ENCODE measurements at places on chromosomes 16 and 17.

DNA sequence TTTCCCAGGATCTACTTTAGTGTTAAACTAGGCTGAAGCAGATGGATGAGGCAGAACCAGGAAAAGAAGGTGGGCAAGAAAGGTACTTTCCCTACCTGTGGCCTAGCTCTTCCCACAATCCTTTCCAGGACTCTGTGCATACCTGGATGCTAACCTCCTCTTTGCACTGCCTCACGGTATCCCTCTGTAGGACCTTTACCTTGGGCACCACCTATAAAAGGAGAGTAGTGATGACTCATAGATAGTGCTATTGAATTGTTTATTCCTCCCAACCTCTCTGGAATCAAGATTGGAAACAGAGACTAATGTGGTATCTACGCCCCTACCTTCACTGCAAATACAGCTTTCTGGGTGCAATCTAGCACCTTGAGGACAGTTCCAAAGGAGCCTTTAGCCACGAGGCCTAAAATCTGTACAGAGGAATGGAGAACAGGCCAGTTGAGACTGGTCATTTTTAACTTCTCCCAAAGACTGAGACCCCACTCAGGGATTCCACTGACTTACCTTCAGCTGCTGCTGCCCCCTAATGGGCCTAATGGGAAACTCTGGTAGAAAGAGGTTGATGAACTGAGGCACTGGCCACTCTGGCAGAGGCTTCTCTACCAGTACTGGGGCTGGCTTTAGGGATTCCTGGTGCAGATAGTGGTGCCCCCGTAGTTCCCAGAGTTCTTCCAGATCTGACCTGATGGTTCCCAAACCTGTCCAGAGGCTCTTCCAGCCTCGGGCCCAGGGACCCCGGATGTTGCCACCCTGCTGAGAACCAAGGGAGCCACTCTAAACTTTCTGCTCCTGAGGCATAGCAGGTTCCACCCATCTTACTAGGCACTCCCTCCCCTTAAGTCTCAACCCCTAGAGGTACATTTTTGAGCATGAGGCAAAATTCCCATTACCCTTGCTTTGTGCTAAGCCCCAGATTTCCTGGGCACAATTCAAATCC lies 781 bp downstream of the RSKR start:
- no peak for DNase-seq

- no peak for DNase-seq
These were observed 323.7 kb upstream of the TBX2 start for GRCh38 chr17:61075988-61076387.

- DNase-seq: no peak
These were observed 13.7 kb upstream of the GUCY2D start for GRCh38 chr17:7988750-7989178.

GRCh38 chr16:4342866-4343744 lies 8.0 kb downstream of the PAM16 start:
- no peak for DNase-seq

- no peak for DNase-seq
These were observed 5.8 kb upstream of the GSE1 start for GRCh38 chr16:85607321-85607765.

GRCh38 chr17:63290784-63291183 lies 155.3 kb downstream of the CYB561 start:
- DNase-seq: no peak

DNA sequence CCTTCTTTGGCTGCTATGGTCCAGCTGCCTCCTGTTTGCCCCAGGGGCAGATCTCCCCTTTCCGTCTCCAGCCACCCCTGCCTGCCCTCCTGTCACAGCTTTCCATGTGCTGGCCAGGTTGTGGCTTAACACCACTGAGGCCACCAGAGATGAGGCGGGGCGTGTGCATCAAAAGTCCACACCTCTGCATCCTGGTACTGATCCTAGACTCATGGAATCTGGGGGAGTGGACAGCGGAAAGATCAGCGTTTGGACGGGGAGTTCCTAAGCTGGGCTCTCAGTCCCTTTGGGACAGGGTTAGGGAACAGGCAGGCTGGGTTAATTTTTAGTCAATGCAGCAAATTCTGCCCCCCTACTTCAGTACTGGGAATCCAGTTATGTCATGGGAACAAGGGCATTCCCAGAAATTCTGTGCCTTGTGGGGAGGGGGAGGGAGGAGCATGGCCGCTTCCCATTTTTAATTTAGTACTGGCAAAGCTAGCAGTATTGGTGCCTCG lies 3.9 kb downstream of the IGFBP4 start:
- DNase-seq: no peak

- no peak for DNase-seq
These were observed 4.7 kb upstream of the NLRC5 start for GRCh38 chr16:56984639-56985038.

- DNase-seq: no peak
These were observed 117.8 kb downstream of the RAB11FIP4 start for GRCh38 chr17:31509095-31509804.

DNA sequence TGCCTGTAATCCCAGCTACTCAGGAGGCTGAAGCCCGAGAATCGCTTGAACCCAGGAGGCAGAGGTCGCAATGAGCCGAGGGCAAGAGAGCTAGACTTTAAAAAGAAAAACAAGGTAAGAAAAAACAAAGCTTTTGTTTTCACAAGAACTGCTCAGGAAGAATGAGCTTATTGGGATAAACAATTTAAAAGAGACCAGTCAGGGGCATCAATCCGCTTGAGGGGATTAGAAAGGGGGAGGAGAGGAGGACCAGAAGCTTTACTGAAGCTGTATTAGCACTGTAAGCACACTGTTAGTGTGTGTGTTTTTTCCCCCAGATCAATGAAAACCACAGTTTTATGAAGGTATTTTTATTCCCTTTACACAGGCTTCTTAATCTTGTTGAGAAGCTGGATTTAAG lies 8.8 kb downstream of the TMEM170A start:
- DNase-seq: no peak

GRCh38 chr16:73915935-73916334 lies 380.7 kb upstream of the PSMD7 start:
- DNase-seq: no peak

- DNase-seq: no peak
These were observed 111.0 kb upstream of the NETO2 start for GRCh38 chr16:47254756-47255155.

DNA sequence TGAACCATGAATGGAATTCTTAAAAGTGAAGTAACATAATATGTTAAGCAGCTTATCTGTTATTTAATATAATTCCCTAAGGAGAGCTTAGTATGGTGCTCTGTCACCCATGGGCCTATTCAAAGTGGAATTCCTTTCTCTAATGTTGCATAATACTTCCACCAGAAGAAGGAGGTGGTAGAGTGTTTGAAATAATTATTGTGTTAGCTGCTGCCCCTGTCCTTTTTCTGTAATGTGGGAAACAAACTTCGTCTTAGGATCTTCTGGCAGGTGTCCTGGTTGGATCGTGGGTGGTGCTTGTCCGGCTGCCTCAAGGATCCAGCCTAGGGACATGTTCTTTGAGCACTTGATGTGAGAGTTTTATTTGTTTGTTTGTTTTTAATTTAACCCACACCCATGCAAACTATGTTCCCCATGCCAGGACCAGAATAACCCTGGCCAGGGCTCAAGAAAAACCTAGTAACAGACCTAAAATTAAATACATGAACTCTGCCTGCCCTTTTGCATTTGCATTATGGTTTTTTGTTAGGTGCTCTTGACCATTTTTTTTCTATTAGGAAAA lies 46.1 kb downstream of the ZNRF1 start:
- DNase-seq: no peak

- no peak for DNase-seq
These were observed 30.4 kb upstream of the HEATR6 start for GRCh38 chr17:60109161-60109560.

- no peak for DNase-seq
These were observed 298.8 kb downstream of the FOXL1 start for GRCh38 chr16:86877108-86877507.

- no peak for DNase-seq
These were observed 142.1 kb downstream of the SEC14L1 start for GRCh38 chr17:77282524-77283515.

- DNase-seq: no peak
These were observed 19.7 kb downstream of the ADCY9 start for GRCh38 chr16:4096509-4096908.

DNA sequence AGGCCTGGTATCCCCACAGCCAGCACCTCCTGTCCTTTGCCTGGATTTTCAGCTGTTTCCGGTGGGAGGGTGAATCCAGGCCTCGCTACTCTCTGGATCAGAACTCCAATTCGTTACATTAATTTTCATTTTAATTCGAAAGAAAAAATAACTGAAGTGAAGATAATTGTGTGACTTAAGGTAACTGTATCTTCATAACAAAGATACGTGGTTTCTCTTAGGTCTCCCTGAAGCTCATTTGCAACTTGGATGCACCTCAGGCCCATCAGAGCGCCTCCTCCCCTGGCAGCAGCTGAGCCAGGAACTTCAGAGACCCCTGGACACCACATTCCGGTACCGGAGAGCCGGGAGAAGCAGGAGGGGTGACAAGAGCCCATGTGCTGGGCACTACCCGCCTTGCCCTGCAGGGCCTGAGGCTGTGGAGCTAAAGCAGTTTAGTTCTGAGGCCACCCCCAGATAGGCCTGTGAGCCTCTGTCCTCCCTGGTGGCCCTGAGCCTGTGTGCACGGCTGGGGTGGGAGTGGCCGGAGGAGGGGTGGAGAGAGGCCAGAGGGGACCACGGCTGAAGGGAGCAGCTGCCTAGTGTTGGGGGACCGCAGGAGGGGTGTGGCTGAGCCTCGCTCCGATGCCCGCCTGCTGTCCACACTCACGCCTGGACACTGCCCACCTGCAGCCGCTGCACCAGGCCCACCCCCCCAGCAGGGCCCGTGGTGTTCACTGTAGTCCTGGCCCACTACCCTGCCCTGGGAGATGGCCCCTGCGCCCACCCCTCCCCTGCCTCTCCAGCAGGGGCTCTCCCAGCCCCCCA lies 11.4 kb upstream of the DUS1L start:
- no peak for DNase-seq

DNA sequence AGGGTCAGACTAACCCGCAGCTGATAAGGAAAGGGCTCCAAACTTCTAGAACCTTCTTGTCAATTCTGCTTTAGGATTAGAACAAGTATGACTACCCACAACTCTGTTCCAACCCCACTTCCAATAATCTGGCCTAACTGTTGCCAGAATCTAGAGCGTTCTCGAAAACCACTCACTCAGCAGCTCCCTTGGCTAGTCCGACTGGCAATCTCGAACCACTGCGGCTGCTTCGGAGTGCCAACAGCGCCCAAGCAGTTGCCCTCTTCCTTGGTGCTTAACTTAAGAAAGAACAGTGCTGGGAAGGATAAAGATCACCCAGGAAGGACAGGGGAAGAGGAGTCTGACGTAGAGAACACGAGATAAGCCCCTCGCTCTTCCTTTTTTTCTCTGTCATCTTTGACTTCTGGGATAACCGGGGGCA lies 818 bp downstream of the DNAJC7 start:
- no peak for DNase-seq

DNA sequence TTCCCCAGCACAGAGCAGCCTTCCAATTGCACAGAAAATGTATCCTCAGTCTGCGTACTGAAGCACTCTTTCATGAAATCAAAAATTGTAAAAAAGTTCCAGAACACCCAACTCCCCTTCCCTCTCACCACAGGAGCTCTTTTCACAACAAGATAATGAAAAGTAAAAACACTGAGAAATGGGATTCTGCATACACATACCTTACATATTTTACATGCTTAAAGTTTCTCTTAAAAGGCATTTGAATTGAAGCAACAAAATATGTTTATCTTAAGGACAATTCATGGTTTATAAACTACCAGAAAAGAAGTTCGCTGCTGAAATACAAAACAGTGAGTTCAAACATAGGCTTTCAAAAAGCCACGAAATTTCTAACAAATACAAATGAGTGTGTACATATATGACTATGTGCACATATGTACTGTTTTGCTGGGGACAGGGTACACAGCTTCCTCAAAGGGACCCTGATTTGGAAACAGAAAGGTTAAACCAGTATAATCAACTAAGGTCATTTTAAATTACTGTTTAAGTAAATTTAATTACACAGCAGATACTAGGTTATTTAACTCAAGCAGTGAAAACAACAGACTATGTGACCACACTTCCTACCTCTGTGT lies 33.8 kb downstream of the COG1 start:
- DNase-seq: no peak

DNA sequence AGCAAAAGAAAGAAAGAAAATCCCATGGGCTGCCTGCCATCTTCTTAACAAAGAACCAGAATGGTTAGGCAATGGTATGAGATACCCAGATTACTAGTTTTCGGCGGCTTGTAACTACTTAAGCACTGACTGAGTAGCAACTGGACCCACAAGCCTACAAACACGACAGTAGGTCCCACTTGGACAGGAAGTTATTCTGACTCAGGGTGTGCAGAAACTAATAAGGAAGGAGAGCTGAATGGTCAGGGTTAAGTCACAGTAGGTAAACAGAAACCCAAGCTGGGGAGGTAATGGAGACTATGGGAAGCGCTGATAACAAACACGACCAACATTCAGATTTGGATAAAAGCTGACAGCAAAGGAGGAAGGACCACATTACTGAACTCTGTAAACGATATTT lies 10.4 kb upstream of the HLF start:
- DNase-seq: no peak

- no peak for DNase-seq
These were observed 20.9 kb downstream of the NLRP1 start for GRCh38 chr17:5563456-5563855.

- no peak for DNase-seq
These were observed 11.6 kb downstream of the NTAN1 start for GRCh38 chr16:15044286-15044685.

DNA sequence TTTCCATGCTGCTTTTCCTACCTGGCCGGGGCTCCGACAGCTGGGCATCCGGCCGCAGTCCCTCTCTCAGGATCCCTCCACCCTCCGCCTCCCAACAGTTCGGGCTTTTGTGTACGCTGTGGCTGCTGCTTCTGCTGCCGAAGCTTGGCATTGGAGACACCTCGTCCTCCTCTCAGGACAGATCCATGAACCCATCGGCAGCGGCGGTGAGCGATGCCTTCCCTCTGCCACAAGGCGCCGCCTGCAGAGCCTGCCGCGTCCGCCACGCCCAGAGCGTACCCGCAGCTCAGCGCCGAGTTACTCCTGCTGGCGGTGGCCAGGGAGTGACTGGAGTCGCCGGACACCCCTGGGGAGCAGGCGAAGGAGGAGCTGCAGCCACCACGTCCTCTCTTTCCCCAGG lies 2032.8 kb downstream of the TP53TG3F start:
- DNase-seq: no peak

GRCh38 chr16:87838643-87839541 lies 30.4 kb downstream of the SLC7A5 start:
- DNase-seq: no peak

- no peak for DNase-seq
These were observed 38.3 kb downstream of the CYB561 start for GRCh38 chr17:63407741-63408330.

- no peak for DNase-seq
These were observed 6.1 kb downstream of the TBX21 start for GRCh38 chr17:47739150-47739549.

All from activated T-helper 1 cell treated with anti-CD3 and anti-CD28 coated beads, Interleukin-2, amount 50 U/mL, for 16 hours (primary cell).